ENCODE measurements at places on chromosomes 16 and 17.

- no peak for DNase-seq
Observed at GRCh38 chr17:19308398-19308797, 54.1 kb downstream of the B9D1 start.

DNA sequence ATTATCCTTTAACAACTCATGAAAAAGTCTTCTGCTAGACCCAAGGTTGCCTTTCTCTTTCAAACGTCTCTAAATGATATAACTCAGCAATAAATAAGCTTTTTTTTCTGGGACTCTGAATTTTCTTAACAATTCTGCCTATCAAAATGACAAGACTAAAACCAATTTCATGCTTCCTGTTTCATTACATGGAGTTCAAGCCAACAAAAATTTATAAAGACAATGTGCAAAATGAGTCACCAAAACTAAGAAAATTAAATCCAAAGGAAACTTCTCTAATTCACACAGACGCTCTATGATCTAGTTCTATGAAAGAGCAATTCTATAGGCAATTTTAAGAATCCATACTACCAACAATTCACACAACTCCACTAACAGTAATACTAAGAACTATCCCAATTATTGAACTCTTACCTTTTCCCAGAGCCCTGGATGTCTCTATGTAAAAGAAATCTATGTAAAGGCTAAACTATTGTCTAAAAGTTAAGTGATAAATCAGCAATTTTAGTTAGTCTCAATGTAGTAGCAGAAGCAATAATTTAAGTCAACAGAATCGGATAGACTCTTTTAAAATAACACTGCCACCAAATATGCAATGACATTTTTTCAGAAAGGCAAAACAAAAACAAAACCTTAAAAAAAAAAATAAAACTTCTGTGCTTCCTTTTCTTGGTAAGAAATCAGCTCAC is 44.2 kb downstream of the ZZEF1 start:
- no peak for DNase-seq

DNA sequence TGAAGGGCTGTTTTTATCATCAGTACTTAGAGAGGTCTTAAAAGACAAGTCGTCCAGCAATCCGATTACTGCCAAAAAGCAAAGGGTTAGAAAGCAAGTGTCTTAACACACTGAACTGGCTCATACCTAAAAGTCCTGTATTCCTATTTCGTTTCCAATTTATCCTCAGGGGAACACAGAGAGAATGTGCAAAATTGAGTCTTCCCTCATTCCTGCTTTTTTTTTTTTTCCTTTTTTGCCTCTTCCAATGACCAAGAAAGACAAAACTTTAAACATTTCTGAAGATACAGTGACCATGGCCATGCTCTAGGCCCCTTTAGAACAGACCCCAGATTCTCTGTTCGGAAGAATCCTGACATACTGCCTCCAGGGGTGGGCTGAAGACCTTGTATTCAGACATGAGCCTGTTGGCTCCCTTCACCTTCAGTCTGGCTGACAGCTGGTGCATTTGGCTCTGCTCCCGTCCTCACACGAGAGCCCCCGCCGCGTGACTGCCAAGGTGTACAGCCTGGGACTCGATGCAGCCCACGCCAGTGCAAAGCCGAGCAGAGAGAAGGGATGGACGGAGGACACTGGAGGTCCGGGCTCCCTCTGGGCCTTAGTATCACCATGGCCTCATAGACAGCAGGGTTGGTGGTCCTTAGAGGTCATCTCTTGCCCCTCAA is 47.0 kb downstream of the COTL1 start:
- no peak for DNase-seq

- DNase-seq, result no peak
Observed at GRCh38 chr17:17757956-17758845, 76.9 kb downstream of the RAI1 start.

GRCh38 chr16:2280981-2281542 is 13.1 kb upstream of the RNPS1 start:
- no peak for DNase-seq

DNA sequence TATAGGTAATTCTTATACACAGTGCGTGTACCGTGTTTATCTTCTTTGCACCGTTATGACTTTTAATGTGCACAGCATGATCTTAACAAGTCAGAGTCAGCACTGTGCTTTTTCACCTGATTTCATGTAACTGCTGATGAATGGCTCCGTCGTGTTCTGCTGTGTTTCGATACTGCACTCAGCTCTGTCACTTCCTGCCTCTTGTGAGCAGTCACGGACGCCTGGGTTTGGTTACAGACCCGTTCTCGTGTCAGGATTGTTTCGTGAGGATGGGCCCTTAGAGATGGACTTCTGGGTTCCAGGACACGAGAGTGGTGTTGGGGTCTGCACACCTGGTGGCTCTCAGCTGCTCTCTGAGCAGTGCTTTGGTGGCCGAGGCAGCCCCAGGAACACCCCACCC is 24.6 kb downstream of the TBCD start:
- DNase-seq, result no peak

GRCh38 chr17:44759086-44759915 is 513 bp downstream of the ADAM11 start:
- DNase-seq, result no peak

- DNase-seq, result no peak
Observed at GRCh38 chr16:67162506-67163163, 1.9 kb upstream of the HSF4 start.

DNA sequence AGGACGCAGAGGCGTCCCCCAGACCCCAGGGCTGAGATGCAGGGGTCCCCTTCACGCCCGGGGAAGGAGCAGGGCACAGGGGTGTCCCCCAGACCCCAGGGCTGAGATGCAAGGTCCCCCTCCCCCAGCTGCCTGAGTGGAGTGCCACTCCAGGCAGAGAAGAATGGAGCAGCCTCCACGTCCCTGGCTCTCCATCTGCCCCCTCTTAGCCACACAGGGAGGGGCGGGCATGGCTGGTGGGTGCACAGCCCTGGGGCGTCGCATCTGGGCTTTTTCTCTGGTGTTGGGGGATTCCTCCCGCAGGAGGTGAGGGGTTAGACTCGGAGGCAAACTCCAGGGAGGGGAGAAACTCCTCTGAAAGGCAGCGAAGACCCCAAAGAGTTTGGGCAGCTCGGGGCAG is 17.5 kb downstream of the CIBAR2 start:
- DNase-seq, result no peak
